Retina (tissue), 1 donor: ENCODE measurements at places on chromosomes 2 and 18.
A peak's percentile ranks its signal among the peaks of the same experiment; 100 is the strongest.

GRCh38 chr2:157256626-157257025 is 879 bp upstream of the GALNT5 start:
- no peak for DNase-seq

GRCh38 chr2:169572189-169572588 is 1.5 kb downstream of the FASTKD1 start:
- no peak for DNase-seq

- no peak for DNase-seq
Measured at GRCh38 chr2:14925471-14925870, 293.0 kb downstream of the LRATD1 start.

DNA sequence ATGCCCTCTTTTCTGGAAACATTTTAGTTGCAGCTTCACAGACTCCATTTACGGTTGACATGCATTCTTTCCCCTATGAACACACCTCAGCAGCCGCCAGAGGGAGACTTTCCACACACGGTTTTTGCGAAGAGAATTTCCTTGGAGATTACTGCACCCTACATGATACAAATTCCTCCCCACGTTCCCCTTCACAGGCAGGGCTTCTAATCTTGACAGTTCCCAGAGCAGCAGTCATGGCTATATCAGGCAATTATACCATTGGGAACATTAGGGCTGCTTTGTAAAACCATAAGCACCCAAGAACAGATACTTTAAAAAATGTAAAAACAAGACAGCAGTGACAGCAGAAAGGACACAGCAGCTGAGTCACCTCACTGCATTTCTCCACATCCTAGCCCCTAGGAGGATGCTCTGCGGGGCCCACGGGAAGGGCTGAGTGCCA is 253.8 kb downstream of the TGIF1 start:
- peak; percentile 67 for DNase-seq

- DNase-seq: no peak
Measured at GRCh38 chr2:60808330-60808801, 52.3 kb downstream of the PAPOLG start.

- DNase-seq: no peak
Measured at GRCh38 chr2:242011167-242011513, 141.6 kb downstream of the RTP5 start.

GRCh38 chr2:9033385-9034168 is 30.1 kb upstream of the MBOAT2 start:
- no peak for DNase-seq

DNA sequence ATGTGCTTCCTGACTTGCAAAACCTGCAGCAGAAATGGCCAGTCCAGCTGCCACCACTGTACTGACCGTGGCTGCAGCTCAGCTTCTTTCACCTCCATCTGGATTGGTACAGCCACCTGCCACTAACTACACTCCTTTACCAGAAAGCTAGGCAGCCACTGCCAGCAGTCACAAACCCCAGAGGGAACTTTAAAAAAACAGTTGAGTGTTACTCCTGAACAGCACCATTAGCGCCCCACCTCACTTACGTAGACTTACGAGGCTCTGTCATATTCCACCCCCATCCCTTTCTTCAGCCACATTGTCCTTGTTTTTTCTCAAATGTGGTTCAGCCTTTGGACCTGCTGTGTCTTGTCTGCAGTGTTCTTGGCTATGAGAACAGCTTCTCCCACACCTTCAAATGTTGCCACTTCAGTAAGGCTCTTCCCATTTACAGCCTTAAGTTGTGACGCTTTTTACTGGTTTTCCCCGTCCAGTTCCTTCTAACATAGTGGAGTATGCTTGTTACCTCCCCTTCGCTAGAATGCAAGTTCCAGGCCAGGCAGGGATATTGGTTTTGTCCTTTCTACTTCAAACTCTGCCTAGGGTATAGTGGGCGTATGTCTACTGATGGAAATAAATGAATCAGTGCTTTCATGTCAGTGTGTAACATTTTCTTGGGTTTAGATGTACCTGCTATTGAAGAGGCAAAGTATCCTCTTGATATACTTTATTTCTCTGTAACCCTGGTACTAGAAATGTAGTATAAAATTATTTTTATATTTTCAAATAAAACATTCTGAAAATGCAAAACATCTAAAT is 17.0 kb downstream of the HNRNPA3 start:
- DNase-seq: no peak

- peak; percentile 95 for DNase-seq
Measured at GRCh38 chr18:59899298-59900221, at the start of gene PMAIP1. Gene PMAIP1 (plus strand): TSS chr18:59899996. CDS start chr18:59900178, 182 bp downstream.

- DNase-seq: no peak
Measured at GRCh38 chr18:10124967-10125366, 211.2 kb downstream of the VAPA start.

DNA sequence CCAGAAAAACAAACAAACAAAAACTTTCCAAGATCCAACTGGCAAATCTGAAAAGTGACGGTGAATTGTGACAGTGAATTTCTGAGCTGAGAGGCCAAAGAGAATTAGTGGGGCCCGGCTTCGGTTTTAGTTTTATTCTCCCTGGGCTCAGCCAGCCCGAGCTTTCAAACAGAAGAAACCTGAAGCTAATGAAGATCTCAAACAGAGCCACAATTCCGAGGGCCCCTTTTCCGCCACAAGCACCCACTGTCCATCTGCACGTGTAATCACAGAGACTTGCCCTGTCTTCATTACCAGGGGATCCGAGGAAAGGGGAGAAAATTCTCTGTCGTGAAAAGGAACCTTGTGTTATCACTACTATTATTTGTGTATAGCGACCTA is 4.2 kb upstream of the ONECUT2 start:
- DNase-seq: peak; percentile 64

DNA sequence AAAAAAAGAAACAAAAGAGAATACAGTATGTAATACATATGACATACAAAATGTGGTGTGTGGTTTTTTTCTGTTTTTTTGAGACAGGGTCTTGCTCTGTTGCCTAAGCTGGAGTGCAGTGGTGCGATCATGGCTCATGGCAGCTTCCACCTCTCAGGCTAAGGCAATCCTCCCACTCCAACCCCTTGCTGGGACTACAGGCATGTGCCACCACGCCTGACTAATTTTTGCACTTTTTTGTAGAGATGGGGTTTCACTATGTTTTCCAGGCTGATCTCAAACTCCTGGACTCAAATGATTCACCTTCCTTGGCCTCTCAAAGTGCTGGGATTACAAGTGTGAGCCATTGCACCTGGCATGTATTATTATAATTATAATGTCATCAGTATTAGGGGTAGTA is 38.9 kb downstream of the DHX57 start:
- no peak for DNase-seq

- DNase-seq: no peak
Measured at GRCh38 chr18:34591920-34592444, 118.1 kb upstream of the DTNA start.

DNA sequence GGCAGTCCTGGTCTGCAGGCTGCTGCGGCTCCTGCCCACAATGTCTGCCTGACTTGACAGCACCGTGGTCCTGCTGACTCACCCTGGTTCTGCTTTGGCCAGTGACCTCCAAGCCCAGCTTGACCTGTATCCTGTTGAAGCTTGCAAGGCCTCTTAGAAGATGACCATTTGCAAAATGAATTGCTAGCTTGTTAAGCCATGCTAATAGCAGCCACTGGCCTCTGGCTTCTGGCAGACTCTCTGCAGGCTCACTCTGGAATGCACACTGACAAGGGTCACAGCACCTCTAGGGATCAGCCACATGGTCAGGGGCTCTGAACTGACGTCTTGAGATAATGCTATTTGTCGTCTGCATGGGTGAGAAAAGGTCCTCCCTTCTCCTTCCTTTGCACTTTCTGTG is 25.9 kb downstream of the CNGA3 start:
- no peak for DNase-seq

DNA sequence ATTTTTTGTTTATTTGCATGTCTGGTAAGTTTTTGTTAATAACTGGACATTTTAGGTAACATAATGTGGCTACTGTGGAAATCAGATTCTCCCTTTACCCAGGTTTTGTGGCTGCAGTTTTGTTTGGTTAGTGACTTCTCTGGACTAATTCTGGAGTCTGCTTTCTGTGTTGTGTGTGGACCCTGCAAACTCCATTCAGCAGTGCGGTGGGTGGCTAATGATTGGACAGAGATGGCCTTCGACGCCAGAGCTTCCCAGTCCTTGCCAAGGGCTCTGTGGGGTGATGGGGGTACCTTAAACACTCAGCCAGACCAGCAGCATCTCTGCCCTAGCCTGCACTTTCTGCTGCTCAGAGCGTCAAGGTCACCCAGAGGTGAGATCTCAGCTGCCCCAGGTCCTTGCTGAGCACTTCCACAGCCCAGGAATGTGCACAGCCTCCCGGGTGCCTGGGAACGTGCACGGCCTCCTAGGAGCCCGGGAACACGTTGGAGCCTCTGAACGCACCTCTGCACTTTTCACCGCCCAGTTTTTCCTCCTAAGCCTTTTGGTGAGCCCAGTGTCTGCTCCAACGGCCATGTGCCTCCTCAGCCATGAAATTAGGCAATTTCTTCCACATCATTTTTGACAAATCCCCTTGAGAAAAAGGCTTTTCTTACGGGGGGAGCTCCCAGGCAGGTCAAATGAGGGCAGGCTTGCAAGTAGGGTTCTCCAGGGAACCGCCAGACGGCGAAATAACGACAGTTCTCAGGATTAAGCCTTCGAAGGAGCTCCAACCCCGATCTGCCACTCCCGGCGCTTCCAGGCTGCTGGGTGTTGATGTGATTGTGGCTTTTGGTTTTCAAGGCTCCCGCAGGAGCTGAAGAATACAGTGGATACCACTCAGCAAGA is 35.2 kb upstream of the KLF11 start:
- DNase-seq: peak; percentile 65

DNA sequence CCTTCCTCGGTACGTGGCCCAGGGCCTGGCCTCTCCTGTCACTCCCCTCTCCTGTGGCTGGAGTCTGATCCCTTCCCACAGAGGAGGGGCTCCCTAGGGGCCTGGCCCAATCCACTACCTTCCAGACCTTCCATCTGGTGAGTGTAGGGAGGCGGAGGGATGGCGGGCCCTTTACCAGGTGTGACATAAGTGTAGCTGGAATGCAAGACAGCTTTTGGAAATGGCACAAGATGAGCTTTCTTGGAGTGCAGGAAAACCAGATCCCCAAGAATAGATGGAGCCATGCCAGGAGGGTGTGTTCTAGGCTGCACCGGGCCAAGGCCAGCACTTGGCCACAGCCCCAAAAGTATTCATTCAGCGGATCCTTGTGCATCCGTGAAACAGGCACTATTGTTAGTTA is 30.1 kb downstream of the IGFBP5 start:
- no peak for DNase-seq

DNA sequence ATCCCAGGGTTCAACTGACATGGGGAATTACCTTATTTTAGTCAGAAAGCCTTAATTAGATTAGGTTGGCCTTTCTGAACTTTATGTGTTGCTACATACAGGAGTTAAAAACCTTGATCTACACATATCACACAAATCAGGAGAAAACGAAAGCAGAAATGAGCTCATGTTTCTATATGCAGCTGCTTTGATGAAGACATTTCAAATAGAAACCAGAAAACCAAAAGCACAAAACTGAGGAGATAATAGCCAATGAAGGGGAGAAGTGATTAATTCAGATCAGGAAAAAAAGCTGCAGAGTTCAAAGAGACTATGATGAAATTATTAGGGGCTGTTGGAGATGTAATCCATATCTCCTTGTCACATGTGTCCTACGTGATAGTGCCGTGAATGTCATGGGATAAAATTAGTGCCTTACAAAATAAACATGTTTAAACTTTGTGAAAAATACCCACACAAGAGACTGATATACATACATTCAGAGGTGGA is 255.0 kb downstream of the CAMKMT start:
- DNase-seq: no peak

GRCh38 chr2:233256048-233256447 is 4.6 kb downstream of the ATG16L1 start:
- DNase-seq: no peak

DNA sequence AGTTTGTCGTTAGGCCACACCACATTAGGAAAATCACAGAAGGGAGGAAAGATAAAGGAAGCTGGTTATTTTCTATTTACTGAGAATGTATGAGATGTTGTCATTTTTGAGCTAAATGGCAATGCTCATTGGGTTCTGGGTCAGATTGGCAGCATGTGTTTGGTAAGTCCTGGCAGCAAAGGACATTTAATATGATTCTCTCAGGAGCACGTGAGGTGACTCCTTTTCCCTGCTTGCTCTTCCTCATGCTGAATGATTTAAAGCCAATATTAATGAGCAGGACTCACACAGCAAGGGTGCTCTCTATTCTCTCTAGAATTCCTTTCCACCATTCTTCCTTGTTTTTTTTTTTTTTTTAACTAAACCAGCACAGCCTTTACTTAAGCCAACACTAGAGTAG is 298.2 kb downstream of the XIRP2 start:
- no peak for DNase-seq

DNA sequence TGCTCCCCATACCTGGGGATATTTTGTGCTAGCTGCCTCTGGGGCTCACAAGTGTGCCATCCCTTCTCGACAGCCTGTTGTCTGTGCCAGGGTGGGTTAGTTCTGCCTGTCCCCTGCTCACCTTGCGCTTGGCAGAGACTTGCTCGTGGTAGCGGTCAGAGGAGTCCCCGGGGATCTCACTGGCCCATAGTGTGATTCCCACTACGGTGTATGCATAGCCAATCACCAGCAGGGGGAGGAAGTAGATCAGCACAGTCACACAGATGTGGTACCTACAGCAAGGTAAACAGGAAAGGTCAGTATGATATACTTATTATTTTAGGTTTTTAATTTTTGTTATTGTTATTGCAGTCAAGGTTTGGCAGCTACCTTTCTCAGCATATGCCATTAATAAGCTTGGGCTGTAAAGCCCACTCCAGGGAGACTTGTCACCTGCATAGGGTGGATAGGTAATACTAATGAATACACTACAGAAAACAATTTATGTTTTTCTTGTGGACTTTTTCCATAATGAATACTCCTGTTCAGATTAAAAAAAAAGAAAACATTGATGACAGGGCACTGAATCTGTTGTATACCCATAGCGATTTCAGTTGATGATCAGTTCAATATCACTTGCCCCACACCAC is 95.2 kb downstream of the POLE4 start:
- DNase-seq: peak; percentile 20

- DNase-seq: peak; percentile 84
Measured at GRCh38 chr2:128644156-128644555, 325.5 kb upstream of the HS6ST1 start.

- DNase-seq: no peak
Measured at GRCh38 chr2:33336036-33336625, 140.3 kb upstream of the RASGRP3 start.

DNA sequence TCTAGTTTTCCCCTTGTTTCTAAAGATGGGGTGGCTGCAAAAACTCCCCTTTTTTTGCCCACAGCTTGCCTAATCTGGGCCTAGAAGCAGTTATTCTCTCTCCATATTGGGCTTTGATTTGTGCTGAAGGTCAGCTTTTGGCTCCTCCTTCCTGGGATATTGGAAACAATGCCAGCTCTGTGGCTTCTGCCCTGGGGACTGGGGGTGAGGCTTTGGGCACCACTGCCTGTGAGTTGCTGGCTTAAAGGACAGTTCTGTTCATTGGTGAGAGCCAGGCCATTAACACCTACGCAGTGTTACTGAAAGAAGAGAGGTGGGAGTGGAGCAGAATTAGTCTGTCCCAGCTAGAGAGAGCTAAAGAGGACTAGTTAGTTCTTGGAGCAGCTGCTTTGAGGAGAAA is 4.3 kb downstream of the UBXN2A start:
- no peak for DNase-seq

- DNase-seq: no peak
Measured at GRCh38 chr2:71358931-71359671, 27.5 kb downstream of the ZNF638 start.
